Esophagus squamous epithelium (tissue), 5 donors: ENCODE measurements at places on chromosomes 11 and 22.

GRCh38 chr11:12673601-12673923 is 659 bp upstream of the TEAD1 start:
- no peak for DNase-seq

DNA sequence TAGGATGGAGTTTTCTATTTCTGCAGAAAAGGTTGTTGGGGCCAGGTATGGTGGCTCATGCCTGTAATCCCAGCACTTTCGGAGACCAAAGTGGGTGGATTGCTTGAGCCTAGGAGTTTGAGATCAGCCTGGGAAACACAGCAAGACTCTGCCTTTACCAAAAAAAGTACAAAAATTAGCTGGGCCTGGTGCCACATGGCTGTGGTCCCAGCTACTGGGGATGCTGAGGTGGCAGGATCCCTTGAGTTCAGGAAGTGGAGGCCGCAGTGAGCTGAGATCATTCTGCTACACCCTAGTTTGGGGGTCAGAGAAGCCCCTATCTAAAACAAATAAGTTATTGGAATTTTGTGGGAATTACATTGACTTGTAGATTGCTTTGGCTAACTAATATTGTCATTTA is 71.7 kb downstream of the FDX1 start:
- DNase-seq, result no peak

- no peak for DNase-seq
These were observed 140.8 kb downstream of the TBC1D22A start for GRCh38 chr22:46902998-46903916.

DNA sequence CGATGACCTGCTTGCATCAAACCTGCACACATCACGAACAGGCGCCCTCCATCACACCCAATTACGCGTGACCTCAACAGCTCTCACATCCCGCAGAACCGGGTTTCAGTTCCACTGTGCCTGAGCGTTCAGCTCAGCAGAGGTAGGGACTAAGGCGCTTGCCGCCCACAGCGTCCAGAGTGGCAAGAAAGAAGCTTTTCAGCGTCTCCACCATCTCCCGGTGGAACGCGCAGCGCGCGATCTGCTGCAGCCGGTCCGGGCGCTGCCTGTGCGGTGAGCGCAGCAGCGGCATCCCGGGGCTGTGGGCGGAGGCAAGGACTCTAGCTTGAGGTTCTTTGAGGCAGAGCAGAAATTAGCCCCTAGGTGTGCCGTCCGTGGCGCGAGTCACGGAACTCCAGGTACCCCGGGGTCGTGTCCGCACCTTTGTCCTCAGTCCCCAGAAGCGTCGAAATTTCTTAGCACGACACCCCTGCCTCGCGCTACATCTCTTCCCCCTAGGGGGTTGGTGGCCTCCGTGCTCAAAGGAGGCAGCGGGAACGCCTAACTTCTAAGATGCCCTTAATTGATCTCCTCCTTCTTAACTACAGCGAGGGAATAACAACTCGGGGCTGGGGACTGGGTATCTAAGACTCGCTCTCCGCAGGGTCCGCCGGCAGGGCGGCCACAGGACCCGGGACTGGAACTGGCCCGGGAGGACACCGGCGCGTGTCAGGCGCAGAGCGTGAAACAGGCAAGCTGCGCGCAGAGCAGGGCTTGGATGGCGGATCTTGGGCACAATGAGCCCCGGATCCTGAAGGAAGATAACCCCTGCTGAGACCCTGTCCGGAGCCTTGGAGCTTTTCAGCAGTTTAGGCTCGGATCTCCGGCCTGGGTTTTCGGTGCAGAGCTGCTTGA is 1.7 kb upstream of the CALCA start:
- DNase-seq, result no peak

DNA sequence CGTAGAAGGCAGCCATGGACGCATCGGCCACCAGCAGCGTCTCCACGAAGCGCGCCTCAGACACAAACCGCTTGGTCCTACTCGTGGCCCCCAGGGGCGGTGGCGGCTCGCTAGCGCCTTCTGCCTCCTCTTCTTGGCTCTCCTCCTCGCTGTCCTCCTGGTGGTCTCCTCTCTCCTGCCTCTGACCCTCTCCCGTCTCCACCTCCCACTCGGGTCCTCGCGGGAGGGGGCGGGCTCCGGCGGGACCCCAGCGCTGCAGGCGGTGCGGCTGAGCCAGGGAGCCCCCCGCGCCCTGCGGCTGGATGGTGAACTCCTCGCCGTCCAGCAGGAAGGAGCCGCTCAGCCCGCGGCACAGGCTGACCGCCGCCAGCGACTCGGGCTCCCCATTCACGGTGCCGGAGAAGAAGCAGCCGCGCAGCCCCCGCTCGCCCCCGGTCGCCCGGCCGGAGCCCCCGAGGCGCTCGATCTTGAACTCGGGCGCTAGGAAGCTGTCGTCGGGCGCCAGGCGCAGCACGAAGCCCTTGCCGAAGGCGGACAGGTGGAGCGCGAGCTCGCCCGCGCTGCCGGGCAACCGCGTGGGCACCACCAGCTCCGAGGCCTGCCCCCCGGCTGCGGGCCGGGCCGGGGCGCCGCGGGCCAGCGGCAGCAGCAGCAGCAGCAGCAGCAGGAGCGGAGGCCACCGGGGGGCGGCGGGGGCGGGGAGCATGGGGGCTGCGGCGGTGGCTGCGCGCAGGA is 661 bp downstream of the ADAMTS8 start:
- DNase-seq, result no peak

DNA sequence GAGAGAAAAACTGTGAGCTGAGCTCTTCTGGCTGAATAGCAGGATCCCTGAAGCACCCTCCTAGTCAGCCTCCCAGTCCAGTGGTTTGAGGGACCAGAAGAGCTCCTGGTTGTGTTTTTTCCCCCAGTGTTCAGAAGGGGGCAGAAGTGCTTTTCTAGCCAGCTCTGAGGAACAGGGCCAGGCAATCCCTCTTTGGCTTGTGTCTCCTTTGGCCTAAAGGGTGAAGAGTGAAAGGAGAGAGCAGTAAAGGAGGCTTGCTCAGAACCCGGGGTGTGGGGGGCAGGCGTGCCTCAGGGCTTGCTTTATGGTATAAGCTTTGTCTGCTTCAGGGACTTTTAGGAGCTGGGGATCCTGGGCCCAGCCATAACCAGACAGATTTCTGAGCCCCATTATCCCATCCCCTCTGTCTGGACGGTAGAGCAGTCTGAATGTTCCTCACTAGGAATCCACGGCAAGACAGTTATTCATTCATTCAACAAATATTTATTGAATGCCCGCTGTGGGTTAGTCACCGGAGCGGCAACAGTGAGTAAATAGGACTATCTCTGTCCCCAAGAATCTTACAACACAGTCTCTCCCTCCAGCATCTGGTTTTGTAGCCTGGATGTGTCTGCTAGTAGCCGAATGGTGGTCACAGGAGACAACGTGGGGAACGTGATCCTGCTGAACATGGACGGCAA is 14.5 kb downstream of the ACP2 start:
- DNase-seq, result no peak

GRCh38 chr11:125348674-125349309 is 147.3 kb downstream of the FEZ1 start:
- DNase-seq, result no peak

- no peak for DNase-seq
These were observed 47.6 kb upstream of the FIBIN start for GRCh38 chr11:26946257-26946716.

DNA sequence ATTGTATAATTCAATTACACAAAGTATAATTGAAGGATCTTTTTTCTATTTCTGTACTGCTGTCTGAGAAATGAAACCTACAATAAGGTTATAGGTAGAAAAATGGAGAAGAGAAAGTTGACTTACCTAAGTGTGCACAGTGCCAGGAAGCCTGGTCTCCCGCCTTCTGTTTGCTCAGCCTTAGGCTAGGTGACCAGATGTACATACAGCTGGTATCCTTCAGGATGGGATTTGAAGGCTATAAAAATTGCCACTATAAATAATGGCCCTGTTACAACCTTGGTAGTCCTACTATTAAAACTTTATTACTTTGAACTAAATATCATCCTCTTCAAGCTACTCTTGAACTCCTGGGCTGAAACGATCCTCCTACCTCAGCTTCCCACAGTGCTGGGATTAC is 19.7 kb downstream of the OR51E2 start:
- no peak for DNase-seq

DNA sequence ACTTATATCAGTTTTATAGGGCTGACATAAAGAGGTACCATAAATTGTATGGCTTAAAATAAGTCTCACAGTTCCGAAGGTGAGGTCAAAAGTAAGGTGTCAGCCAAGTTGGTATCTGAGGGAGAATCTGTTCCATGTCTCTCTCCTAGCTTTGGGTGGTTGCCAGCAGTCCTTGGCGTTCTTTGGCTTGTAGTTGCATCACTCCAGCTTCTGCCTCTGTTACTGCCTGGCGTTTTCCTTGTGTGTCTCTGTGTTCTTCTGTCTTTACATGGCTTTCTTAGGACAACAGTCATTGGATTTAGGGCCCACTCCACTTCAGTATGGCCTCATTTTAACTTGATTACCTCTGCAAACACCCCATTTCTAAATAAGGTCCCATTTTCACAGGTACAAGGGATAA is 16.7 kb downstream of the MMP7 start:
- DNase-seq, result no peak

DNA sequence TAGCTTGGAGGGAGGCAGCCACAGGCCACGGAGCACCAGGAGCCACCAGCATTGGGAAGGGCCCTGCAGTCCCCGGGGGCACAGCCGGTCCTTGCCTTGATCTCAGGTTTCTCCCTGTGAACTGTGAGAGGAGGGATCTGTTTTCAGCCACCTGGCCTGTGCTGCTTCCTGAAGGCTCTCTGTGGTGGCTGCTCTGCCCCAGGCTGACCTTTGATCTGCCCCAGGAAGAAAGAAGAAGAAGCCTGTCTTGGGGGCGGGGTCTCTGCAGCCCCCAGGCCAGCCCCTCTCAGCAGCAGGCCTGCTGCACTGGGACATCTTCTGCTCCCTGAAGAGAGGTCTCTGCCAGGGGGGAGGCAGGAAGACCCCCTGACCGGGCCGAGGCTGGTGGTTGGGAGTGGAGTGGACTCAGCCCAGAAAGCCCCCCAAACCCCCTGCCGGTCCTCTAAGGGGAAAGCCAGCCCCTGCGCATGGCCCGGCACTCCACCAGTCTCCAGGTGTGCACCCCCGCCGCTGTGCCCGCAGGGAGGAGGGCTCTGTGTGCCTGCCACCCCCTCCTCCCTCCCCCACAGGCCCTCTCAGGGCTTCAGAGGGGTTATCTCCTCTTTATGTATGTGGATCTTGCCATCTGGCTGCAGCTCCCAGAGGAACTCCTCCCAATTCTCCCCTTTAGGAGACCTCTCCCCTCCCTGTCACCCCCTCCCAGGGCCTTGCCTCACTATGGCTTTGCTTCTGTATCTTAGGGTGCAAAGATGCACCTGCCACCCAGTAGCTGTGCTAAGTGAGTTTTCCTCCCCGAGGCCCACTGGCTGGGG is 675.3 kb downstream of the BRD1 start:
- DNase-seq, result no peak

- no peak for DNase-seq
These were observed 3.4 kb downstream of the MS4A10 start for GRCh38 chr11:60788401-60789125.

DNA sequence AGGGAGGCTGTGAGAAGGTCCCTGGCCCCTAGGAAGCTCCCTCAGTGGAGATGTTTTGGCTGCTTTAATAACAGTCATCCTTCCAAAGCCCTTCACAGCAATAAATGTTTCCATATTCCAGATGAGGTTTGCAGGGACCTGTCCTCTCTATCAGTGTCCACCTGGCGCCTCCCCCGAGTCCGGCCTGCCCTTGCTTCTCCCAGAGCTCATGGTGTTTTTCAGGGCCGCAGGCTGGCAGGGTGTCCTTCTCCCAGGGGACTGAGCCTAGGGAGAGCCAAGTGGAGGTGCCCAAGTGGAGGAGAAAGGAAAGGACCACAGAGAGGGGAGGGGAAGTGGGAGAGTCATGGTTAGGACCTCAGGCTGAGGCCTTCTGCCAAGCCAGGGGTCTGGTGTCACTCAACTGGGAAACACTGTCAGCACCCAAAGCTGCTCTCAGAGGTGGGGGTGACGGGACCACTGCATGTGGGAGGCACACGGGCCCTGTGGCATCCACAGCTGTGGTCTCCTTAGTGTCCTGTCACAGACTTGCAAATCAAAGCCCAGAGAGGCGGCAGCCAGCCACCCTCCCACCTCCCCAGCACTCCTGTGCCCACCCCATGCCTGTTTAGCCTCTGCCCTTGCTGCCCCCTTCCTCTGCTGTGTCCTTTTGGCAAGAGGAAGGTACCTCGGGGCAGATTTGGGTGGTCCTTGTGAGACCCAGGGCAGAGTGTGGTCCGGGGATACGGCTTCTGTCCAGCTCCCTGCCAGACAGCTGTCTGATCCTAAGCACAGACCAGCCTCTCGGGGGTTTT is 6.4 kb downstream of the DERL3 start:
- no peak for DNase-seq

DNA sequence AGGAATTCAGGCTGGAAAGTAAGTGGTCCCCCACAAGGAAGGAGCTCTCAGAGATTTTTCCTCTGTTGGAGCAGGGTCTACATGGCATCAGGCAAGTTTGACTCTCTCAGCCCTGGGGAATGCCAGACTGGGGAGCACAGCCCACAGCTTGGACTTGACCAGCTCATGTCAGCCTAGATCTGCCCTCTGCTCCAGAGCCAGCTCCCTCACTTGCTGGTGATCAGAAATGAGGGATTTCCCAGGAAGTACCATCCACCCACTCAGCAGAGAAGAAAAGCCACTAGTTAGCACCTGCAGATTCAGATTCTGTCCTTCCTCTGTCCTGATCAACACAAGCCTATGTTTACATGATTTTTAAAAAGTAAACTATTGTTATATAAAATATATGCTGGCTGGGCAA is 13.0 kb downstream of the TALDO1 start:
- no peak for DNase-seq

GRCh38 chr11:75814363-75814676 is 690 bp upstream of the UVRAG start:
- DNase-seq, result peak; percentile 77

- no peak for DNase-seq
These were observed 131.2 kb upstream of the MTMR2 start for GRCh38 chr11:96054870-96055705.

DNA sequence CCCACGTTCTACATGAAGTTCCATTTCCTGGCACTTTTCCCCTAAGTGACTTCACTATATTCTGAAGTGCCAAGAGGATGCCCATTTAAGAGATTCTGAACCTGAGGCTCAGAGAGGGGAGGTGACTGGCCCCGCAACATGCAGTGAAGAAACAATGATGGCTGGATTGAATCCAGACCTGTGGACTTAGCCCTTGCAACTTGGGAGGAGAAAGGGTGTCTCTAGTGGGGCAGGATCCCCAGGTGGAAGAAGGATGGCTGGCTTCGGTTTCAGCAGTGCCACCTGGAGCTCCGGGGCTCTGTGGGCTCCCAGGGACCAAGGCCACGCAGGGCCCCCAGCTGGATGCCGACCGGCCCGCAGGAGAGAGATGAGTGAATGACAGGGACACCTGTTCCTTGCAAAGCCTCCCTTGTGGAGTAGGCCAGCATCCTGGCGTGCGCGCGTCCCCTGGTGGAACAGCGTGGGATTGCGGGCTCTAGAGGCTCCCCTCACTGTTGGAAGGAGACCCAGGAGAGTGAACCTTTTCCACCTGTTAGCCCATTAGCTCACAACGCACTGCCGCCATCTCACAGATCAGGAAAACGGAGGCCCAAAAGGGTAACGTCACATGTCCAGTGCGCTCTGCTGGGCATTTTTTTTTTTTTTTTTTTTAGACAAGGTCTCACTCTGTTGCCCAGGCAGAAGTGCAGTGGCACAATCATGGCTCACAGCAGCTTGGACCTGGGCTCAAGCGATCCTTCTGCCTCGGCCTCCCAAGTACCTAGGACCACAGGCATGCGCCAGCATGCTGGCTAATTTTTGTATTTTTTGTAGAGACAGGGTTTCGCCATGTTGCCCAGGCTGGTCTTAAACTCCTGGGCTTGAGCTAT is 104.7 kb downstream of the KIAA1671 start:
- no peak for DNase-seq

- no peak for DNase-seq
These were observed 49.8 kb upstream of the FDX1 start for GRCh38 chr11:110379936-110380335.

- no peak for DNase-seq
These were observed 68.7 kb upstream of the RRM1 start for GRCh38 chr11:4025967-4026324.
